Activated T-cell treated with anti-CD3 and anti-CD28 coated beads, Interleukin-2, amount 50 U/mL, for 72 hours (primary cell): ENCODE measurements at places on chromosomes 7 and 10.

- DNase-seq: no peak
These were observed 83.4 kb downstream of the PRKAG2 start for GRCh38 chr7:151793531-151793951.

DNA sequence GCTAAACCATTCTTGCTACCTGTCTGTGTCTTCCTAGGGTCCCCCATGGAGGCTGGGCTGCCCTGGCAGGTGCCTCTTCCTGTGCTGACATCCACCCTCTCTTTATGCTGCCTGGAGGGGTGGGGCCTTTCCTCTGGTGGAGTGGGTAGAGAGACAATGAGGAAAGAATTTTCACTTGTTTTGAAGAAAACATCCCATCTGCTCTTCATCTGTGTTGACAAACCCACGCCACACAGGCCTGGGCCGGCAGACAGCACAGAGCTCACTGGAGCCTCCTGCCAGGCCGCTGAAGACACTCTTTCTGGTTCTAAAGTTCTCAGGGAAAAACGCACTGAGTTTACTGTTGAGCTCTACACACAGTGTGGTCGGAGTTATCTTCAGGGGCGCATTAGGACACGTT lies 328.2 kb downstream of the GLRX3 start:
- no peak for DNase-seq

DNA sequence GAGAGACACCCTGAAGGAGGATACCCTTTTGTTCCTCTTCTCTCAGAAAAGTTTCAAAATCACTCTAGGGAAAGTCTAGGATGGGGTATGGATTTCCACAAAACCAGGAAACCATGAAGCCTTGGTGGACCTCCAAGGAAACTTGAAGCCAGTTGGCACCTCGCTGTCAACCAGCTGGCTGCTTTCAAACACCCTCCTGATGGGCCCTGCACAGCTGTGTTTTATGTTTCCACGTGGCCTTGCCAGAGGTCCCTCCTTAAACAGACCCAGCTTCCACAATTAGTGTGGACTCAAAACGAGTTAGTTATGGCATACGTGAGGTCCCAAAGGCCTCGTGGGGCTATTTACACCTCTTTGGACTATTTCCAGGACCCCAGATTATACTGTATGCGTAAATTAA lies 5.9 kb downstream of the PPP1R3A start:
- DNase-seq: no peak

DNA sequence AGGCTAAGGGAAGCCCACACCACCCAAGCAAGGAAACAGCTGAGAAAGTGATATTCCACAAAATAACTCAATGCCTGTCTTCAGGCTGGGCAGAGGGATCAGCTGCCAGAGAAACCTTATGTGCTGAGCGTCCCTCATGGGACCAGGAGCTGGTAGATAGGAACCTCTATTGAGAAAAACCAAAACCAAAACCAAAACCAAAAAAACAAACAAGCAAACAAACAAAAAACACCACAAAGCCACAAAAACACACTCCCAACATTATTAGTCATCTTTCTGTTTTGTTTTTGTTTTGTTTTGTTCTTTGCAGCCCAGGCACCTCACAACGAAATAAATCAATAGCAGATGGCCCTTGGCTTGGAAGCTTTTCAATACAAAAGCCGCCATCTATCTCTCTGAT lies 760.8 kb upstream of the CELF2 start:
- no peak for DNase-seq

DNA sequence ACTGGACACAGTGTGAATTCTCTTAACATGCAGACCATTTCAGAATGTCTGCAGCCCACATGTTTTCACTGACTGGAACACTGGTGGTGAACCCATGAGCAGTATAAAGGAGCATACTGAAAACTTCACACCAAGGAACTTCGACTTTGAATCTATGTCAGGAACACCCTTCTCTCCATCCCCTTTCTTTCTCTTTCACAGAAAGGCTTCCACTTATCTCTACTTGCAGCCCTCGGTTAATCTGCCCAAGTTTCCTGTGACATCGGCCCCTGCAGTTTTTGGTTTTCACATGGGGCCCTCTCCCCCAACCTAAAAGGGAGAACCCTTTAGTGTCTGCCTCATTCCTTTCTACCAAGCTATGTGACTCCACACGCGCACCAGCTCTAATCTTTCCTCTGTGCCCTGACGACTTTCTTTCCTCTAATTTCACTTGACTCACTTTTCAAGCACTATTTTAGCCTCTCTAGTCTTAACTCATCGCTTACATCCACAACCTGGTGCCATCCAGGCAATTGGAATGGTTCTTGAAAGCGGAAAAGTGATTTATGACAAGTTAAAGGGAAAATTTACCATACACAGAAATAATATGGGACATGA lies 70.1 kb downstream of the RELN start:
- no peak for DNase-seq
